ENCODE measurements at places on chromosomes 11 and 22.

GRCh38 chr11:34621876-34622275 is 983 bp downstream of the EHF start:
- no peak for DNase-seq

DNA sequence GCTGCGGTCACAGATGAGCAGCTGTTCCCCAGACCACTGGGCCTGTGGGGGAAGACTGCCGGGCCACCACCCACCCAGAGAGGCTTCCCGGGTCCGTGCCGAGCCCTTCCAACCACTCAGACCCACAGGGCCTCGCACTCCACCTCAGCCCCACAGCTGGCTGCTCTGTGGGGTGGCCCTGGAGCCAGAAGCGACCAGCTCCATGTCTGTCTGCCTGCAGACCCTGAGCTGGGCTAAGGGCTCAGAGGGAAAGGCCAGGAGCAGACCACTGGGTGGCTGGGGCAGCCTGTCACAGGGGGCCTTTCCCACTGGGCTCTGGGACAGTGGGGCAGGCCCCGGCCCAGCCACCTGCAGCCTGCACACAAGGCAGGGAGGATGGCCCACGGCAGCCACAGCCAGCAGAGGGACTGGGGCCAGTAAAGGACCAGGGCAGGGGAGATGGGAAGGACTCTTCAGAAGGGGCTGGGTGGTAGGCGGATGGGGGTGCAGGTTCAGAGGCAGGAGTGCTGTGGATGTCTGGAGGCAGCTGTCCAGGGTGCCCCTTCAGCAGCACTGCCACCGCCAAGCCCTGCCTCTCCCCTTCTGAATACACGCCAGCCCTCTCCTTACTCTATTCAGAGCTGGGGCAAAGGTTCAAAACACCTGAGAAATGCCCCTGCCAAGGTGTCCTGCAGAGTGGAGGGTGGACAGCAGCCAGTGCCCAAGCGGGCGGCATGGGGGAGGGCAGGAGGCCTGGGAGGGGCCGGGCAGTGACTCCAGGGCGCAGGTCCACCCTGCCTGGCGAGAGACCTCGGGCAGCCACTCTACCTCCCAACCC is 32.2 kb downstream of the GNB1L start:
- no peak for DNase-seq

- DNase-seq = peak; percentile 50
These were observed 125.9 kb upstream of the SYT13 start for GRCh38 chr11:45412051-45412471.

- no peak for DNase-seq
These were observed 880.8 kb downstream of the FAM181B start for GRCh38 chr11:81852896-81853295.

DNA sequence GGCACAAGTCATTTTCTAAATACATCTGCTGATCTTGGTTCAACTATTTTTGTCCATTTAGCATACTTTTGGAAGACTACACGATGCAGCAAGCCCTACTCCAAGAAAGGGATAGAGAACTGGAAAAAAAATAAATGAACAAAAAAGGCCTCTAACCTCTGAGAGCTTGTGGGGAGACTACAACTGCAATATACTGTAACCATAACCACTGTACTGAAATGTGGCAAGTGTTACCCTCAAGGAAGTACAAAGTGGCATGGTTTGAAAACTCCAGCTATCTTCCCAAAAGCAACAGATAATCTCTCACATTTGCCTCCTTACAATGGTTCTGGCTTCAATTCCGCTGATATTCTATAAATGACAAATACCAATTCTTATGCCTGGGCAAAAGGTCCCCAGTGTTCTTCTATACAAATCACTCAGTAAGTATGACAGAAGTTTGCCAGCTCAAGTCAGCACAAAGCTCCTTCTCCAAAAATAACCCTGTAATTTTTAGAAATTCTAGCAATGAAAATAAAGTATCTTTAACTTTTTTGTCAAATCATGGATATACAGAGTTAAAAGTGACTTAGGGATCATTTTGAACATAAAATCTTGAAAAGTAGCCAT is 22.9 kb downstream of the AMBRA1 start:
- DNase-seq = no peak

DNA sequence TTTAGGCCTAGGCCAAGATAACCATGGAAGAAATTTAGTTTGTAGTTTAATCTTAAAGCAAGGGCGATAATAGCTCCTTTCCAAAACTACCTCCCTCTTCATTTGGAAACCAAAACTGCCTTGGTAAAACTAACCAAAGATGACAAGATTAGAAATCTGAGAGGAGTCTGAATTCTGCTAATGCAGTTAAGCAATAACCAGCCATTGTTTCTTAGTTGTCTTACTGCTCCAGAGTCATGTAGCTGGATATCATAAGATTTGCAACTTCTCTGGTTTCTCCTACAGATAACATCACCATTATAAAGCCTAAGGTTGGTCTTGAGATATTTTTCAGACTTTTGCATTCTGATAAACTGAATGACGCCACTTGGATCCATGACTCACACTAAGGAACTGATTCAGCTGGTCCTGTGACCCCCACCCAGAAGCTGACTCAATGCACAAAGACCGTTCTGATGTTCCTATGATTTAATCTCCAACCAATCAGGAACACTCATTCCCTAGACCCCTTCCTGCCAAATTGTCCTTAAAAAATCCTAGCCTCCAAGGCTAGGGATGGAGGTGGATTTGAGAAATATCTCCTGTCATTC is 200.8 kb downstream of the LUZP2 start:
- DNase-seq = no peak

DNA sequence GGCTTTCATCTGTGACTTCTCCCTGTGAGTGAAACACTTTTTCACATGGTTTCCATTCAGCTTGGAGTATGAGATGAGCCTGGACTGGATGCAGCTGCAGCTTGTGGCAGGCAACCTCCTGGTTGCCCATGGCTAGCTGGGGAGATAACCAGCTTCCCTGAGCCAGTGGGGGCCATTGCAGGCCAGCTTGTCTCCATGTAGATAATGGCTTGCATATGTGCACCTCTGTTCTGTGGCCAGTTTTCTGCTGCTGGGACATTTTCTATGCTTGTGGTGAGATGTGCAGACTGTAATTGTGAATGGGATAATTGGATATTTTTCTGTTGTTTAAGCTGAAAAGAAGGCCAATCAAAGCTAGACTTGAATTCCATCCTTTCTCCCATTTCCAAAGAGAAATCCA is 38.5 kb downstream of the INSC start:
- DNase-seq = no peak

- DNase-seq = no peak
These were observed 34.0 kb downstream of the IRAG1 start for GRCh38 chr11:10659339-10660216.

DNA sequence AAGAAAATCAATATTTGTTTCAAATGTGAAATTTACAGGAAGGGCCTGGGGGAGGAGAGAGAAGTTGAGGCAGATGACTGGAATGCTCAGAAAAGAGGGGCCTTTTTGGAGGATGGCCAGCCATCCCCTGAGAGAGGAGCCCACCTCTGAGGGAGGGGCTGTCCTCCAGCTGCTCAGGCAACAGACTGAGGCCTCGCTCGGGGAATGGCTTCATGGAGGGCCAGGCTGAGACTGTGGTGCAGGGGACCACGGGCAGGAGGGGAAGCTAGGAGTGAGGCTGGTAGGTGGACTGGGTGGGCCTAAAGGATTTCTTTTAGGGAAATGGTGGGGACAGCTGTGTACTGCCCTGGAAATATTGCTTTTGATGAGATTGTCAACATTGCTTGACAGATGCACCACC is 73.5 kb upstream of the CADM1 start:
- no peak for DNase-seq
